Stimulated activated CD4-positive, alpha-beta T cell treated with anti-CD3 and anti-CD28 coated beads, Interleukin-1b, Interleukin-23, amount 100 ng/mL, for 1 hour (primary cell): ENCODE measurements at places on chromosomes 11 and 22.

DNA sequence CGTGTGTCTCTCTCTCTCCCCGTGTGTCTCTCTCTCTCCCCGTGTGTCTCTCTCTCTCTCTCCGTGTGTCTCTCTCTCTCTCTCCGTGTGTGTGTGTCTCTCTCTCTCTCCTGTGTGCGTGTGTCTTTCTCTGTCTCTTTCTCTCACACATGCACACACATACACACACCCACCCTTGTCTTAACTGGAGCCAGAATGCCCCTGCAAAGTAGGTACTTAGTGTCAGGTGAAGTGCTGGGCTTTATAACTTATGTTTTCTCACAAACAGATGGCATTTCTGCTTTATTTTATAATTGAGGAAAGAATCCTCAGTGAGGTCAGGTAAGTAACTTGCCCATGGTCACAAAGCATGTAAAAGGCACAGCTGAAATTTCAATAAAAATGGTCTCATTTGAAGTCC lies 106.0 kb downstream of the CSNK2A3 start:
- DNase-seq = no peak

DNA sequence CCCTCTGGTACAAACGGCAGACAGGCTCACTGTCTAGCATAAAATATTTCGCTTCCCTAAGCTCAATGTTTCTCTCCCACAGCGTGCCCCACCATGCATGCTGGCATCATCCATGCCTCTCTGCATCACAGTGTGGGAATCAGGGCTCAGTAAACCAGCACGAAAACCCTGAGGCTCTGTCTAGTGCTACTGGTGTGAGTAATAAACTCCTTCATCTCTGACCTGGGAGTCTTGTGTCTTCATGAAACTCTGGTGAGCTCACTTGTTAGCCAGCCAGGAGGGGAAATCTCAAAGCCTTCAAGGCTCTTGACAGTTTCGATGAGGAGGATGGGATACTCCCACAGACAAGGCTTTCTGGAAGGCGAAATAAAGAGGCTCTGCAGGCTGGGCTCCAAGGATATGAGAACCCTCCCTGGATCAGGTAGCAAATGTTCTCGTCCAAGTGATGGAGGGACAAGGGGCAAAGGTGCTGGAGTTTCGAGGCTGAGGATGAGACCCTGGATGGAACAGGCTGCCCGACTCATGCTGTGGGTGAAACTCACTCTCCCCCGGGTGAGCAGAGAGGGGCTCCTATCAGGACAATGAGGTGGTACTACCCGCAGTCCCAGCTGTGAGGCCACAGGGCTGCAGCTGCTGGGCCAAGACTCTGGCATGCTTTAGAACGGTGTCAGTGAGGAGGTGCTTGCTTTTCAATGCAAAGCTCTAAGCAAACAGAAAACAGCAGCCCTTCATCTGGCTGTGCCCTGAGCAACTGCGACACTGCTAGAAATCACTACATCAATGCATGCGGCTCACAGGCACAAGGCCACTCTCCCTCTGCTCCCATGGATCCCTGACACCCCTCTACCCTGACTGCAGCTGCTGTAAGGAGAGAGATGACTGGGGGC lies 69.3 kb downstream of the SHANK2 start:
- no peak for DNase-seq

GRCh38 chr22:27251563-27251962 lies 550.0 kb downstream of the MN1 start:
- DNase-seq = no peak

DNA sequence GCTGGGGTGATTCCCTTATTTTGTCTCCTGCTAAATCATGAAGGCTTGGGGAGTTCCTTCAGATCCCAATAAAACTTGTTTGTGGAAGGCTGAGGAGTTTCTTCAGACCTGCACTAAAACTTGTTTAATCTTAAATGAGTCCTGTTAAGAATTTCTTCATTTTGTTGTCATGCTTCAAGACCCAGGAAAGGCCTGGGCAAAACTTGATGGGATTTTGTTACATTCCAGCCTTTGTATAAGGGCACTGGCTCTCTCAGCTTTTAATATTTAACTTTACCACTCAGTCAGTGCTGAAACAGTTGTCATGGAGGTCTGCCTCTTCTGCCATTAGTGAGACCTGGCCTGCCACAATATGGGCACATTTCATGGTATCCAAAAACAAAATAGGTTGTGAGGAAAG lies 699.0 kb downstream of the ETS1 start:
- DNase-seq = no peak

- no peak for DNase-seq
These were observed 5.0 kb upstream of the CCDC88B start for GRCh38 chr11:64334764-64335735.

DNA sequence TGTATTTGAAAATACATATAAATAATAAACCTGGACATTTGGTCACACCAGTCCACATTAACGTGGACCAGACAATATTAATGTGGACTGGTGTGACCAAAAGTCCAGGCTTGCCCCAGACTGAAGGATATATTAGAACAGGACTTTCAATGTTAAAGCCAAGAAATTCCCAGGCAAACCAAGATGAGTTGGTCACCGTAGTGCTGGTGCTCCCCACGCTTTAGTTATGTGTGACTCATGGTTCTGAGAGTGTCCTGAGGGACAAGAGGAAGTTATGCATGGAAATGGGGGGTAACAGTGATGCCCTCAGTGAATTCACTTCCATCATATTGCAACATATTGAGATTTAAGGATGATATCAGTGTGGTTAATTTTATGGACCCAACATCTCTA lies 31.4 kb downstream of the POU2AF1 start:
- no peak for DNase-seq

- no peak for DNase-seq
These were observed 92.9 kb downstream of the SLC17A6 start for GRCh38 chr11:22431106-22431505.

GRCh38 chr11:62432695-62433094 lies 13.9 kb downstream of the SCGB1A1 start:
- no peak for DNase-seq

GRCh38 chr22:17380359-17381087 lies 11.3 kb downstream of the CECR2 start:
- no peak for DNase-seq

GRCh38 chr22:19460036-19460435 lies 12.5 kb upstream of the C22orf39 start:
- no peak for DNase-seq
